H1 (cell line): ENCODE measurements at places on chromosomes 11 and 22.
A peak's percentile ranks its signal among the peaks of the same experiment; 100 is the strongest.

- DNase-seq: no peak
- no peaks in the 10 kb centered on the region; the same call in 1 of the 2 replicates for H3K4me1 ChIP-seq
- H3K36me3 ChIP-seq: no peaks in the 10 kb centered on the region
- no peak overlapping the region for H3K27ac ChIP-seq
Observed at GRCh38 chr22:49344161-49344560, 483.5 kb downstream of the BRD1 start.

GRCh38 chr11:66232769-66233168 is 35.7 kb upstream of the RAB1B start:
- H3K36me3 ChIP-seq: no peaks in the 10 kb centered on the region; the same call in 1 of the 2 replicates
- H3K27me3 ChIP-seq: no peaks in the 10 kb centered on the region
- no peak overlapping the region for H3K27ac ChIP-seq
- no peak overlapping the region for H3K4me3 ChIP-seq

- no peak for DNase-seq
- no peak overlapping the region for H3K4me3 ChIP-seq
- no peaks in the 10 kb centered on the region for H3K4me1 ChIP-seq
- no peaks in the 10 kb centered on the region for H3K27me3 ChIP-seq
- H3K27ac ChIP-seq: no peak overlapping the region
Observed at GRCh38 chr11:43723617-43724016, 43.1 kb downstream of the HSD17B12 start.

DNA sequence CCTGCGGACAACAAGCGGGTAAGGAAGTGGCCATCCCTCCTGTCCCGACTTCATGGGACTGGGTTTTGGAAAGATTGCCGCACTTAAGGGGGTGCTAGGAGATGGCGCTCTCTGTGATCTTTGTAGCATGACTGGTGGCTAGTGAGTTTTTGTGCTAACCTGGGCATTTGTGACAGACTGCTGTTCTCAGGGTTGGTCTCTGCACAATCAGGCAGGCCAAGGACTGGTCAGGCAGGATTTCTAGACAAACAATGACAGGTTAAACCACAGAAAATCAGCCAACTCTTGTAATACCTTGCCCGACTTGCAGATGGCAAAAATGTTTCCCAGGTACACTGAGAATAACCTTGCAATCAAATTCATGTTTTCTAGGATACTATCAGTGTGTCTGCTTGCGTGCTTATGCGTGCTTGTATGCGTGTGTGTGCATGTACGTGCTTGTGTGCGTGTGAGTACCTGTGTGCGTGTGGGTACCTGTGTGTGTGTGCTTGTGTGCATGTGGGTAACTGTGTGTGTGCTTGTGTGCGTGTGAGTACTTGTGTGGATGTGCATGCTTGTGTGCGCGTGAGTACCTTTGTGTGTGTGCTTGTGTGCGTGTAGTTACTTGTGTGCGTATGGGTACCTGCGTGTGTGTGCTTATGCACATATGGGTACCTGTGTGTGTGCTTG is 25.6 kb upstream of the SORL1-AS1 start:
- no peaks in the 10 kb centered on the region for H3K27me3 ChIP-seq
- H3K4me1 ChIP-seq: peaks cover 27% of the 10 kb centered on the region
- H3K27ac ChIP-seq: peak overlapping the region; percentile 86
- H3K36me3 ChIP-seq: peaks cover 2% of the 10 kb centered on the region; the same call in 1 of the 2 replicates

GRCh38 chr11:130211781-130212401 is 52.3 kb downstream of the ST14 start:
- DNase-seq: no peak
- H3K27me3 ChIP-seq: no peaks in the 10 kb centered on the region
- no peak overlapping the region for H3K4me3 ChIP-seq
- peaks cover under 1% of the 10 kb centered on the region for H3K4me1 ChIP-seq

DNA sequence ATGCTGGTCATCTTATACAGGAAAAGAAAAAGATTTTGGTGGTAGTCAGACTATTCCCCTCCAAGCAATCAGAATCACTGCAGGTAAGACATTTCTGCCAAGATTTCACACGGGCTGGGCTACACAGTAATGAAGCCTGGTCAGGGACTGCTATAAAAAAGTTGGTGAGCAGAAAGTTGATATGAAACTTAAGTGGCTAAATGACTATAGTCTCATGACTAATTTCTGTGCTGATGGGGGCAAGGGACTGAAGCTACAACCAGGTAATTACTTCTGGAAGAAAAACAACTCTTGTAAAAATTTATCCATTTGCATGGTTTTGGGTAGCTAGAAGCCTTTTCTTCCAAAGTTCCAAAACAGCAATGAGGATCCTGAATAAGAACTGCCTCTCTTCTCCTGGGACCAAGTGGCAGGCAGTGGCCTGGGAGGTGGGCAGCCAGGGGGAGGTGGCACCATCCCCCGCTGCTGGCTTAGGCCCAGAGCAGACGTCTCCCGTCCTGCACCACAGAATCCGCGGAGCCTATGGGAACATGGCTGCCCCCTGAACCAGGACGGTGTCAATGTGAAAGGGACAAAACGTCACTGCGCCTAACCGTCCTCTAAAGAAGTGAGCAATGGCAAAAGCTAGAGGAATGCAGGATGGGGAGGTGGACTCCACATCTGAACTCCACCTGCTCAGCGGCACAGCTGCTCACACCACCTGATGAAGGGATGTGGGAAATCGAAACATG is 122.6 kb upstream of the LMO1 start:
- no peaks in the 10 kb centered on the region for H3K4me1 ChIP-seq
- no peaks in the 10 kb centered on the region for H3K36me3 ChIP-seq
- H3K27ac ChIP-seq: no peak overlapping the region

DNA sequence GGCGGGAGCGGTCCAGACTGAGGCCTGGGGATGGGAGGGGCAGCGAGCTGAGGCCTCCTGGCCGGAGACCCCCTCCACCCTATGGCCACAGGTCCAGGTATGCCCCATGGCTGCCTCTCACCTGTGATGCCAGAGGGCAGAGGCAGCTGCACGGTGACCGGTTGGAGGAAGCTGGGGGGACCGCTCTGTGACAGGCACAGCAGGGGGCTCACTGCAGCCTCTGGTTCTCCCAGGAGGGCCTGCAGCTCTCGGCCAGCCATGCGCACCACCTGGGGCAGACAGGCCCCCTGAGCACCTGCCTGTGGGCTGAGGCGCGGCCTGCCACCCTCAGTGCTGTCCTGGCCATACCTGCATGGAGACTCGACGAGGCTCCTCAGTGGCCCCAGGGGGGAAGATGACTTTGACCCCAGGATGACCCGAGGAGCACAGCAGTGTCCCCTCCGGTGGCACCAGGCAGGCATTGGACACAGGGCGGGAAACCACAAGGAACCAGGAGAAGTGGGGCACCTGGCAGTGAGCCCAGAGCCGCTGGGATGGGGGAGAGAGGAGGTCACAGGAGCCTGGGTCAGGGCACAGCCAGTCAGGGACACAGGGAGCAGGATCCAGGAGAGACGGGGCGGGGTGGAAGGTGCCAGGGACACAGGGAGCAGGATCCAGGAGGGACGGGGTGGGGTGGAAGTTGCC is 3.2 kb upstream of the SLC25A22 start:
- peaks cover 13% of the 10 kb centered on the region for H3K4me1 ChIP-seq
- peaks cover 6% of the 10 kb centered on the region; the same call in 1 of the 2 replicates for H3K36me3 ChIP-seq
- no peak overlapping the region for H3K27ac ChIP-seq
- no peak overlapping the region for H3K4me3 ChIP-seq

GRCh38 chr22:37088750-37089408 is 20.6 kb downstream of the TMPRSS6 start:
- H3K27me3 ChIP-seq: no peaks in the 10 kb centered on the region
- peaks cover 7% of the 10 kb centered on the region for H3K4me1 ChIP-seq
- H3K36me3 ChIP-seq: no peaks in the 10 kb centered on the region
- H3K27ac ChIP-seq: no peak overlapping the region
- no peak overlapping the region for H3K4me3 ChIP-seq
- DNase-seq: no peak

GRCh38 chr22:27761665-27762064 is 39.9 kb downstream of the MN1 start:
- no peak overlapping the region for H3K27ac ChIP-seq
- no peak for DNase-seq
- no peaks in the 10 kb centered on the region for H3K4me1 ChIP-seq
- H3K4me3 ChIP-seq: no peak overlapping the region
- H3K36me3 ChIP-seq: no peaks in the 10 kb centered on the region

- no peak overlapping the region for H3K27ac ChIP-seq
- no peak overlapping the region for H3K4me3 ChIP-seq
- no peaks in the 10 kb centered on the region for H3K4me1 ChIP-seq
- no peak for DNase-seq
Observed at GRCh38 chr11:26688701-26689100, 33.2 kb downstream of the SLC5A12 start.

GRCh38 chr22:35102663-35103062 is 36.7 kb downstream of the ISX start:
- H3K27me3 ChIP-seq: no peaks in the 10 kb centered on the region
- no peak overlapping the region for H3K4me3 ChIP-seq
- H3K27ac ChIP-seq: no peak overlapping the region
- peak; percentile 53 for DNase-seq
- no peaks in the 10 kb centered on the region for H3K4me1 ChIP-seq

DNA sequence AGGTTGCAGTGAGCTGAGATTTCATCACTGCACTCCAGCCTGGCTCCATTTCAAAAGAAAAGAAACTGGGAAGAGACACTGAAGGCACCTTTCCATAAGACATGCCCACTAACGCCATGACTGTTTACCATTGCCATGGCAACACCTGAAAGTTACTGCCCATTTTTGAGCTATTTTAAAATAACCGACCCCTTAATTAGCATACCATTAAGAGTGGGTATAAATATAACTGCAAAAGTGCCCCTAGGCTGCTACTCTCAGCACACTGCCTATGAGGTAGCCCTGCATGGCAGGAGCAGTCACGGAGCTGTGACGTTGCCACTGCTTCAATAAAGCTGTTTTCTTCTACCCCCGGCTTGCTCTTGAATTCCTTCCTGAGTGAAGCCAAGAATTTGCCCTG is 9.9 kb upstream of the RNASEH2C start:
- no peak overlapping the region for H3K4me3 ChIP-seq
- no peak overlapping the region for H3K27ac ChIP-seq
- no peaks in the 10 kb centered on the region for H3K4me1 ChIP-seq
- no peaks in the 10 kb centered on the region; the same call in 1 of the 2 replicates for H3K27me3 ChIP-seq
- H3K36me3 ChIP-seq: no peaks in the 10 kb centered on the region
- DNase-seq: no peak

DNA sequence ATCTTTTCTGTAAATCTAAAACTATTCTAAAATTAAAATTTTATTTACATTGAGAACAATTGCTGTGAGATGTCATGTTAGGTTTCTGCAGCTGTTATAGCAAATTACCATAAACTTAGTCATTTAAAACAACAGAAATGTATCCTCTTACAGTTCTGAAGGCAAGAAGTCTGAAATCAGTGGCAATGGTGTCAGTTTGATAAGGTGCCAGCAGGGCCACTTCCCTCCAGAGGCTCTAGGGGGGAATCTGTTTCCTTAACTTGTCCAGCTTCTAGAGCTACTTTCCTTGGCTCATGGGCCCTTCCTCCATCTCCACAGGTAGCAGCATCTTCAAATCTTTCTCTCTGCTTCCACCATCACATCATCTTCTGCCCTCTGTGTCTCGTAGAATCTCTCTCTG is 23.0 kb downstream of the MOGAT2 start:
- no peaks in the 10 kb centered on the region for H3K36me3 ChIP-seq
- DNase-seq: no peak
- H3K27me3 ChIP-seq: no peaks in the 10 kb centered on the region
- H3K4me1 ChIP-seq: no peaks in the 10 kb centered on the region
- no peak overlapping the region for H3K27ac ChIP-seq

DNA sequence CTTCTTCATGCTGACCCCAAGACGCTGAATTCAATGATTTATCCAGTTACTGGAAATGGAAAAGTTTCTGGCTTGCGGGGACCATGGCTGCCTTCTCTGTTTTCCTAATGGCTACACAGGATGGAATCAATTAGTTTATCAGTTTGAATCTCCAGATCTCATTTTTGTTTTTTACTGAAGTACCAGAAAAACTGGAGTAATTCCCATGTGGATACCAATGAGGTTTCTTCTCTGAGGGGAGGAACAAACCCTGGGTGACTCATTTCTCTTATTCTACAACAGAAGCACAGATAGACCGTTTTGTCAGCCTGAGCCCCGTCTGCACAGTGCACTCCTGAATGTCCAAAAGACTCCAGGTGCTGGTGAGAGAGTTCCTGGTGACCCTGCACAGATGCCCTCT is 3.4 kb downstream of the ZNF195 start:
- peaks cover 7% of the 10 kb centered on the region; the same call in 1 of the 2 replicates for H3K4me1 ChIP-seq
- H3K4me3 ChIP-seq: no peak overlapping the region
- DNase-seq: no peak
- no peaks in the 10 kb centered on the region for H3K27me3 ChIP-seq
- H3K27ac ChIP-seq: no peak overlapping the region
- peaks cover 32% of the 10 kb centered on the region for H3K36me3 ChIP-seq

DNA sequence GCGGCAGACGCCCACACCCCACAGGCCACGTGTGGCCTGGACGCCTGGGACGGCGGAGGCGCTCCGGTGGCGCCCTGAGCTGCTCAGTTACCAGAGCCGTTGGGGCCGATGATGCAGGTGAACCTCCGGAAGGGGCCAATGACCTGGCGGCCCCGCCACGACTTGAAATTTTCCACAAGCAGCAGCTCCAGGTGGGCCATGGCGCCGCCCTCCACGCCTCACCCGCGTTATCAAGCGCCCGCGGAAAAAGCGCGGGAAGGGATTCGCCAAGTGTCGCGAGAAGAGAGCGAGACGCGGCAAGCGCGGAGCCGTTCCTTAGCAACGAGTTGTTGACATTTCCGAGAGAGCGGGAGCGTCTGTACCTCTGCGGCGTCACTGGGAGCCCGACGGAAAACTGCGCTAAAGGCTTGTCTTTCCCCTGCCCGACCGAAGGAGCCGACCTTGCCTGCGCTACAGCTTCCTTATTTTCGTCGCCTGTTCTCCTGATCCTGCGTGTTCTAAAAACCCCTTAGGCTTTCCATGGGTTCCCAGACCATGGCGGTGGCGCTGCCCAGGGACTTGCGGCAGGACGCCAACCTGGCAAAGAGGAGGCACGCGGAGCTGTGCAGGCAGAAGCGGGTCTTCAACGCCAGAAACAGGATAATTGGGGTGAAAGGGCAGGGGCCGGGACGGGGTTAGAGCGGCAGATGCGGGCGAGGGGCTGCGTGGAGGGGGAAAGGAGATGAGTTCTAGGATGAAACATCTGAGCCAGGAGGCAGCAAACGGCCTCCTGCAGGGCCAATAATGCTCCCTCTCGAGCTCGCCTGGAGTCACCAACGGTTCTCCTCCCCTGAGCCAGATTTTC is at the start of the genes RIBC2 and SMC1B:
Gene RIBC2 (plus strand): TSS at position 326 of the 844 bp plus-strand sequence. CDS start 194 bp downstream, at position 520.
Gene SMC1B (minus strand): TSS at position 232 of the 844 bp plus-strand sequence. CDS start 32 bp downstream, at position 200.
- H3K27ac ChIP-seq: no peak within 1 kb of the TSS
- H3K27me3 ChIP-seq: peaks cover 18% of the 10 kb centered on the region
- peaks cover 6% of the 10 kb centered on the region; the same call in 1 of the 2 replicates for H3K4me1 ChIP-seq
- DNase-seq: peak; percentile 92
- peak within 1 kb of the TSS; percentile 60 for H3K4me3 ChIP-seq
- H3K36me3 ChIP-seq: no peaks in the 10 kb centered on the region

DNA sequence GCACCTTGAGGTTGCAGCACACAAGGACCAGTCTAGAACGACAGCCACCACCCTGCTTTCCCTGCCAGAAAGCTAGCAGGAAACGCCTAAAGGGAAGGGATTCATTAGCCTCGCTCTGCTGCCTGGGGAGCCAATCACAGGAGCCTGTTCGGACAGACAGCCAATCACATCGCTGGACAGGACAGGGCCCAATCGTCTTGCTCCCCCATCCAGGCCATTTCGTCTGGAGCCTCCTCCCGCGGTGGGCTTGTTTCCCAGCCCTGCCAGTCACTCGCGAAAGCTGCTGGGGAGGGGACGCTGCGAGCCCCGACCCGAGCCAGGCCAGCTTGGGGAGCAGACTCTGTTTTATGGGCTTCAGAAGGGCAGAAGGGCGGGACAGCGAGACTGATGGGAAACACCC is 79.8 kb upstream of the NCAM1 start:
- H3K27ac ChIP-seq: no peak overlapping the region
- no peaks in the 10 kb centered on the region for H3K4me1 ChIP-seq
- DNase-seq: peak; percentile 83
- peak overlapping the region; percentile 57 for H3K4me3 ChIP-seq
- H3K27me3 ChIP-seq: peaks cover 4% of the 10 kb centered on the region; the same call in 1 of the 2 replicates
